ENCODE measurements at places on chromosomes 4 and X.

- no peak for DNase-seq
Measured at GRCh38 chr4:33107814-33108213, 2387.6 kb downstream of the PCDH7 start.

DNA sequence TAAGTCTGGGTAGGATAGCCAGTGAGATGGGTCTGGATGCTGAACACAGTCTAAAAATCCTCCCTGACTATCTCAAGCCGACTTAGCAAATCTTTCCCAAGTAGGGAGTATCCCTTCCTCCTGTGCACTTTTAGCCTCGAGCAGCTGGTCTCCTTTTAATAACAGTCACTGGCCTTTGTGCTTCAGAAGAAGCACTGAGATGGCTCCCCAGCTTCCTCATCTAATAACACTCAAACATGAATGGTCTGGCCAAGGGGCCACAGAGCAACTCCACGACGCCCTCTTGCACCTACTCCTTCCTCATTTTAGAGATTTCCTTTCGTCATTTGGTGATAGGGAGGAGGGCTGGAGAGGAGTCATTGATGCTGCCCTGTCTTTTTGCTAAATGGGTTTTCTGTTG lies 78.8 kb upstream of the TMEM150C start:
- no peak for DNase-seq

DNA sequence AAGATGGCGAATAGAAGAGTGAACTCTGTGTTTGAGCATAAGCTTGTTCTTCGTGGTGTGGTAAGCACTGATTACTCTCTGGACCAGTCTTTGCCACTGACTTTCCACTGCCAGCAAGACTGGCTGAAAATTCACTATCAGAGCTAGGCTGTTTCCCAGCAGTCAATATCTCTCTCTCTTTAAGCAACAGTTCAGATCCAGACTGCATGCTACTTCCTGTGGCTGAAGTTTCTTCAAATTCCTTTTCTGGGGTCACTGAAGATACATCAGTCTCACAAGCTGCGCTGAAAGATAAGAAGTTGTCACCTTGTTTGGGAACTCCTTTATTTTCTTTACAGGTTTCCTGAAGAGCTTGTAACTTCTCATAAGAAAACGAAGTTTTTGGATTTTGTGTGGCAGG lies 54.0 kb upstream of the FAM120C start:
- no peak for DNase-seq

DNA sequence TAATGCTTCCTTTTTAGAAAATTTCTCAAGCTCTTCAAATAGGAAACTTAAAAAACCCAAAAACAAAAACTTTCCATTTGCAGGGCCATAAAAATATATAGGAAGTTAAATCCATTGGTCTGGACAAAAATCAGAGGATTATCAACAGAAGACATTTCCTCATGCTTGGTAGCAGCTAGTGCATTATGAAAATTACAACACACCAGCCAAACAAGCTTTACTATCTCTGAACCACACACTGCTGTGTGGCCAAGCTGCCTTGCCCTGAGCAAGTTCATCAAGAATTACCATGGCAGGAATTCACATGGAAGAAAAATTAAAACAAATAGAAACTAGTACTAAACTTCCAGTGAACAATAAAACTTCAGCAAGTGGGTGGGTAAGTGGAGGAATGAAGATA lies 3.6 kb downstream of the USP46 start:
- no peak for DNase-seq

Measured in AG04449 (cell line).